ENCODE measurements at places on chromosomes 13 and 19. TPM values are rescaled to one million over a fixed set of nuclear protein-coding genes. Genes with fewer than 3 reads are reported as not detected.

The ZNF563 gene
- 1.6 TPM for total RNA-seq

The ATP1A3 gene
- total RNA-seq = not detected

The ARMC6 gene
- total RNA-seq = 29.6 TPM

The ICAM4 gene
- 0.27 TPM for total RNA-seq

DNA sequence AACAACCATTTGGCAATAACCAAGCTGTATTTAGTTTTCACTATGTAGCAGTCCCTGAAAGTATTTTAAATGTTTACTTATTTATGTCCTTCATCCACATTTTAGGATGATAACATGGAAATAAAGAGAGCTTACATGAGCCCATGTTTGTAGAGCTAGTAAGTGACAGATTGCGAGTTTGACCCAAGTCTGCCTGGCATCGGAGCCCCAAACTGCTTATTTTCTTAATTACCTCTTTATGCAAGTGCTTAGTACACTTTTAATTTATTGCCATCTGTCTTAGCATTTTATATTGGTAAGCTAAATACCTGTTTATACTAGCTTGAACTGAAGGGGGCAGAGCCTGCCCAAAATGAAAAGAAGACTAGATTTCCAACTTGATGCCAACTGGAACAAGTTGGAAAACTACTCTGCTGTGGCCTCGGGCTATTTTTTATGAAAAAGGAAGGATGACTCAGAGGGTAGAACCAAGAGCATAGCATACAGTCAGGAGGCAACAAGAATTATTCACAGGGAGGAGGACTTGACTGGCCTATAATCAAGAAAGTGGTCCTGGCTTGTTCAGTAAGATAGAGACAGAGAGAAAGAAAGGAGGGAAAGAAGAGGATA is 150.2 kb downstream of the NDFIP2 start:
- peak; percentile 94 for DNase-seq

GRCh38 chr19:44641501-44642265 is 2.0 kb upstream of the PVR start:
- no peak for DNase-seq

- DNase-seq = no peak
Measured at GRCh38 chr13:63307228-63307627, 1891.6 kb upstream of the PCDH20 start.

DNA sequence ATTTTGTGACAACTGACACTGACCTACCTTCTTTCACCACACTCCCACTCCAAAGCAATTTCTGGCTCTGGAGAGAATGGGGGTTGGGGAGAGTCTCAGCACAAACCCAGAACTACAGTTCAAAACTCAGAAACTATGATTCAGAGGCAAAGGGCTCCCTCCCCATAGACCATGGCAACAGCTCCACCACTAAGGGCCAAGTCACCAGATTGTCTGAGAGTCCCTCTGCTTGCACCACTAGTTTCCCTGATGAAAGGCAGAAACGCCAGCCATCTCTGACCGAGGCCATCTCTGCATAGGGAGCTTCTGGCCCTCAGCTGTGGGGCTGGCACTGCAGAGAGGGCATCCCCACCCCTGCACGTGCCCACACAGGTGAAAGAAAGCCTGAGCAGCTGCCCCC is 112.4 kb upstream of the VSTM2B start:
- no peak for DNase-seq
